ENCODE measurements at places on chromosomes 11 and 22.
A peak's percentile ranks its signal among the peaks of the same experiment; 100 is the strongest.

DNA sequence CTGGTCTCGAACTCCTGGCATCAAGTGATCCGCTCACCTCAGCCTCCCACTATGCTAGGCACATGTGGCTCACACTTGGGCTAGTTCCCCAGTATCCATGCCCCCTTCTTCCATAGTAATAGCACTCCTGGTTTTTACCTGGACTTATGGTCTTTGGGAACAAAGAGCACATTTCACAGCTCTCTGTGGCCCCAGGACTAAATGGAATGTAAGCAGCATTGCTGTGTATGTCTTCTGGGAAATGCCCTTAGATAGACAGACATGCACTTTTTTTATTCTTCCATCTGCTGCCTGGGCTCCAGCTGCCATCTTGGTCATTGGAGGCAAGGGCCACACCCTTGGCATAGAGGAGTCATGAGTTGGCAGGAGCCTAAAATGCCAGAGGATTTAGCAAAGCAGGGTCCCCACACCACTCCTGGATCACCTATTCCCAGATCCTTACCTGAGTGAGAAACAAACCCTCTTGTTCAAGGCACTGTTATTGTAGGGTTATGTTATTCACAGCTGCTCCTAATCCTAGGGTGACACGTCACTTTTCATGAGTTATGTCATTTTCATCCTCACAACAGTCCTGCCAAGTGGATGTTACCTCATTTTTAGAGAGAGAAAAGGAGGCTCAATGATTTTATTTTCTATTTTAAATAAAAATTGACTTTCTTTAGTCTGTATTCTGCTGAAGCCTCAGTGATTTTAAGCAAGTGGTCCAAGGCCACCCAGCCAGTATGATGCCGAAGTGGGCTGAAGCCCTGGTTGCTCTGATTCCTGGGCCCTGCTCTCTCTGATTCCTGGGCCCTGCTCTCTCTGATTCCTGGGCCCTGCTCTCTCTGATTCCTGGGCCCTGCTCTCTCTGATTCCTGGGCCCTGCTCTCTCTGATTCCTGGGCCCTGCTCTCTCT lies 15.7 kb upstream of the GDPD5 start:
- no peak for DNase-seq

- peak; percentile 60 for DNase-seq
Measured at GRCh38 chr11:16788141-16789062, 50.0 kb downstream of the C11orf58 start.

GRCh38 chr11:80241766-80242165 lies 800.9 kb upstream of the TENM4 start:
- DNase-seq = peak; percentile 49

- DNase-seq = no peak
Measured at GRCh38 chr11:40186437-40187263, 1272.8 kb downstream of the LRRC4C start.

- no peak for DNase-seq
Measured at GRCh38 chr11:129767827-129768226, 47.8 kb upstream of the TMEM45B start.

- DNase-seq = no peak
Measured at GRCh38 chr11:7563281-7563680, 49.5 kb downstream of the PPFIBP2 start.

- no peak for DNase-seq
Measured at GRCh38 chr11:106681435-106681834, 336.8 kb downstream of the GUCY1A2 start.

- no peak for DNase-seq
Measured at GRCh38 chr22:43994006-43994405, 30.1 kb upstream of the PARVB start.

- no peak for DNase-seq
Measured at GRCh38 chr11:35798983-35799382, 136.4 kb downstream of the TRIM44 start.

- DNase-seq = no peak
Measured at GRCh38 chr11:60336767-60337391, 9.8 kb downstream of the MS4A6E start.

DNA sequence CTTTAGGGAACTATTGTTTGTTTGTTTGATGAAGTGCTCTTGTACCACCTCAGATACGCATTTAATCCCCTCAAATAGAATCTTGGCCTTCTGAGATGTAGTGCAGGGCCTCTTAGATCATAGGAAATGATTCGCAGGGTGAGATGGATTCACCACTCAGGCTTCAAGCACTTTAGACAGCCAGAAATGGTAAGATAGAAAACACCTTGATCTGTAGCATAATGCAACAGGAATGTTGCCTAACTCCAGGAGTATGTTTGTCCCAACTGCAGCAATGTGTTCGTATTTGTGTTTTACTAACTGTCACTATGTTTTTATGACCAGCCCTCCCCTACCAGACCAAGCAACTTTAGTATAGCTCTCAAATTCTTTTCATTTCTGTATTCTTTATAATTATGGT lies 761.2 kb downstream of the NELL1 start:
- no peak for DNase-seq

GRCh38 chr11:71929491-71929890 lies 645 bp downstream of the RNF121 start:
- DNase-seq = no peak

DNA sequence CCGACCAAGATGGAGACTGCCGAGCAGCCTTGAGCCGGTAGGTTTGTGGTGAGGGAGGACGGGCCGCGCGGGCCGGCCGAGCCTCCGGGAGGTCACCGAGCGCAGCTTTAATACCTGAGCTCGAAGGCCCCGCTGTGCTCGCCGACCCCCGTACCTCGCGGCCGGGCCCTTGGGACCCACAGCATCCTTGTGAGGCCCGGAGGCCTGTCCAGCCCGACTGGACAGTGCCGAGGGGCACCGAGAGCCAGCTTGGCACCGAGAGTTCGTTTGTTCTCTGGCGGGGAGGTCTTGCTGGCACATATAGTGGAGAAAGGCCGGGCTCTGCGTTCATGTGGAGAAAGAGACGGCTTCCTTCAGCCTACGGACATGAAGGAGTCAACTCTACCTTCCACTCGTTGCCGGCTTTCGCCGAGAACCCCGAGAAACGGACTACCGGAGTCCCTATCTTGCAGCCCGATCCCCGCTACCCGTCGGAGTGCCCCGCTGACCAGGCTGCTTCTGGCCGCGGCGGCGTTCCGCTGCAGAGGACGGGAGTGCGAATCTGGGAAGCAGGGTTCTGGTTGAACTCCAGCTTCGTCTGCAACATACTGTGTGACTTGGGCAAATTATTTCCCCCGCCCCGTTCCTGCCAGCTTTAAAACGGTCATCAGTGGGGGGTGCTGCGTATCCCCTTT lies 349 bp downstream of the TSSC4 start:
- DNase-seq = no peak

GRCh38 chr11:43789700-43790443 lies 90.8 kb upstream of the ALKBH3 start:
- DNase-seq = peak; percentile 80

DNA sequence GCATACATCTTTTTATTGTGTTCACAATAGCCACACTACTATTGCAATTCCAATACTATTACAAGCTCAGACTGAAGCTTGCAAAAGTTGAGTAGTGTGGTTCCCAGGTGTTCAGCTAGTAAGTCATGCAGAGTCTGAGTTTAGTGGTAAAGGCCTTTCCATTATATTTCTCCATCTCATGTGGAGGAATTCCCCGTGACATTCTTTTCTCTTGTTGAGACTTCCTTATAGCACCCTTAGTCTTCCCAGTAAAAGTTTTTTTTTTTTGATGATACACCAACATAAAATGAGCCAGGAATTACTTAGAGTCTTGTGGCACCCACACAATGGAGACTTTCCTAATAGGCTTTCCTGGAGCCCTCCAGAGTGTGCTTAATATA lies 110.8 kb downstream of the UVRAG start:
- DNase-seq = no peak
